NCI-H1092 (cell line): ENCODE measurements at places on chromosomes 5 and 9.

DNA sequence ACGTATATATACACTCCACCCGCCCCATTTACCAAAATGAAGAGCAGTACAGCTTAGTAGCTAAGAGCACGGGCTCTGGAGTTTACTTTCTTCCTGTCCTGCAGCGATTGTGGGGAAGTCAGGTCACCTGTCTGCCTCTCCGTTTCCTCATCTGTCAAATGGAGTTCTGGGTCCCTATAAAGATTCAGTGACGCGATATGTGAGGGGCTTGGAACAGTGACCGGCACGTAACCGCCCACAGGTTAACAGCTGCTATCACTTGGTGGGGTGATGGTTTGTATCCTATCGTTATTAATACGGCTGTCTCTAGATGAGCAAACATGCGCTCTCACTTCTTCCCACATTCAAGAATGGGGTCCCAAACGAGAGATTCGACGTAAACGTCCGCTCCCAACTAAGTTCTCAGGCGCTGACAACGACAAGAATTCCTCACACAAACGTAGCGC, 426 bp downstream of the FAM114A2 start:
- DNase-seq, result peak; percentile 27

GRCh38 chr5:113989913-113990305, 372.0 kb upstream of the KCNN2 start:
- no peak for DNase-seq

DNA sequence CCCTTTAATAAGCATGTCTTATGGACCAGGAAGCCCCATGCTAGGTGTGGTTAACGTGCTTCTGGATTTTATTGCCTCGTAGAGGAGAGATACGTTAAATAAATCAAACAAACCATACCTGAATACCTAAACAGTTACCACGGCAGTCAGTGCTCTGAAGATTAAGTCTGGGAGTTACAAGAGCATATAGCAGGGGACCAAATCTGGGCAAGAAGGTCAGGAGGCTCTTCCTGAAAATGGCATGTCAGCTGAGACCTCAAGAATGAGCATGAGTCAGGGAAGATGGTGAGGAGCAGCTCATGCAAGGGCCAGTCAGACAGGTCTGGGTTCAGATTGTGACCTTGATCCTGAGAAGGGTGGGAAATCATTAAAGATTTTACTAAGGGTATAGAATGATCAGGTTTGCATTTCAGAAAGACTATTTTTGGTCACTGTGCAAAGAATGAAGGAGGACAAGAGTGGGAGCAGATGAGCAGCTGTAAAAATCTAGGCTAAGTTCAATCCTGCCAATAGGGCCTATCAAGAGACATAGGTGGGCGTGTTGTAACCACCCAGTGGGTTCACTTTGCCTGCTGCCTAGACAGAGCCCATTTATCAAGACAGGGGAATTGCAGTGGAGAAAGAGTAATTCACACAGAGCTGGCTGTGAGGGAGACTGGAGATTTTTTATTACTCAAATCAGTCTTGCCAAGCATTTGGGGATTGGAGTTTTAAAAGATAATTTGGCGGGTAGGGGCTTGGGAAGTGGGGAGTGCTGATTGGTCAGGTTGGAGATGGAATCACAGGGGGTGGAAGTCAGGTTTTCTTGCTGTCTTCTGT, 4.8 kb upstream of the ZNF366 start:
- no peak for DNase-seq

- peak; percentile 16 for DNase-seq
These were observed 258.7 kb upstream of the ARRDC3 start for GRCh38 chr5:91641730-91642350.
